Activated CD4-positive, alpha-beta T cell treated with anti-CD3 and anti-CD28 coated beads, Interleukin-2, amount 10 ng/mL, durations not matched to agents 7 days and 5 days (primary cell): ENCODE measurements at places on chromosomes 3 and 15.

DNA sequence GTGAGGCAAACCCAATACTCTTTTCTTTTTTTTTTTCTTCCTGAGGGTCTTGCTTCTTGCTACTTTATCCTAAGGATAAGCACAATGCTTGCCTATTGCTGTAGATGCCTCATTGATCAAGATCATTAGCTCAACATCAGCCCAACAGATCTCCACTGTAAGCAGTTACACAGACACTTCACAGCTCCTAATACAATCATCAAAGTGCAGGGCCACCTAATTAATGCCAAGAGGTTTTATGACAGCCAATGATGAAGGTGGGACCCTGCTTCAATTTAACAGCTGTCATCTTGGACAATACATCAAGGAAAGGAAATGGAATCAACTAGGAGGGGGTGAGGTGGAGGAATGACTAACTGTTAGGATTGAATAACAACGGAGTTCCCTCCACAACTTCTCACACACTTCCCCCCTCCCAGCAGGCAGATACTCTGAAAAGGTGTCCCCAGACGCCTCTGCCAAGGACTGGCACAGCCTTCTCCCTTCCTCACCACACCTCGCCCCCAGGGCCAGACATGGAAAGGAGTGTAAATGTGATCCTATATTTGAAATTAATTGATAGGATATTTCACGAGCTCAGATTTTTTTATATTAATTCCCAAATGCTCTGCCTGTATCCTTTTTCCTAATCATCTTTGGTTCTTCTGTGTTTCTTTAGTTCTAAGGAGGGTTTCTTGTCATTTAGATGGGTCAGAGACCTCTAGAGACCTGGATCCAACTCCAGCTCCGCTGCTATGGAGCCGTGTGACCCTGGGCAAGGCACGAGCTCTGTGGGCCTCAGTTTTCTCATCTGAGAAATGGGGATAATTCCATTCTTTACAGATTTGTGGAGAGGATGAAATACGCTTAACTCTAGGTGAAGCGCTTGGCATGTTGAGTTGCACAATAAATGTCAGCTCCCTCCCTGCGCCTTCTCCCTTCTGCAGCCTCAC lies 1.2 kb downstream of the DCLK3 start:
- H3K36me3 ChIP-seq: no peaks in the 10 kb centered on the region
- H3K4me1 ChIP-seq: peaks cover 6% of the 10 kb centered on the region
- no peak overlapping the region for H3K27ac ChIP-seq

GRCh38 chr15:99076109-99076508 lies 28.8 kb upstream of the SYNM start:
- peaks cover 18% of the 10 kb centered on the region for H3K27me3 ChIP-seq
- H3K36me3 ChIP-seq: no peaks in the 10 kb centered on the region
- no peak for DNase-seq
- H3K4me3 ChIP-seq: peak overlapping the region; percentile 62
- peaks cover 7% of the 10 kb centered on the region for H3K4me1 ChIP-seq
- H3K27ac ChIP-seq: no peak overlapping the region

- peaks cover 3% of the 10 kb centered on the region for H3K27me3 ChIP-seq
- H3K4me3 ChIP-seq: no peak overlapping the region
- no peaks in the 10 kb centered on the region for H3K36me3 ChIP-seq
These were observed 101.3 kb upstream of the HES1 start for GRCh38 chr3:194034346-194035336.

- H3K27me3 ChIP-seq: no peaks in the 10 kb centered on the region
- H3K27ac ChIP-seq: no peak overlapping the region
- H3K4me1 ChIP-seq: no peaks in the 10 kb centered on the region
- no peak overlapping the region for H3K4me3 ChIP-seq
These were observed 123.9 kb downstream of the MAGI1 start for GRCh38 chr3:65914740-65915367.

DNA sequence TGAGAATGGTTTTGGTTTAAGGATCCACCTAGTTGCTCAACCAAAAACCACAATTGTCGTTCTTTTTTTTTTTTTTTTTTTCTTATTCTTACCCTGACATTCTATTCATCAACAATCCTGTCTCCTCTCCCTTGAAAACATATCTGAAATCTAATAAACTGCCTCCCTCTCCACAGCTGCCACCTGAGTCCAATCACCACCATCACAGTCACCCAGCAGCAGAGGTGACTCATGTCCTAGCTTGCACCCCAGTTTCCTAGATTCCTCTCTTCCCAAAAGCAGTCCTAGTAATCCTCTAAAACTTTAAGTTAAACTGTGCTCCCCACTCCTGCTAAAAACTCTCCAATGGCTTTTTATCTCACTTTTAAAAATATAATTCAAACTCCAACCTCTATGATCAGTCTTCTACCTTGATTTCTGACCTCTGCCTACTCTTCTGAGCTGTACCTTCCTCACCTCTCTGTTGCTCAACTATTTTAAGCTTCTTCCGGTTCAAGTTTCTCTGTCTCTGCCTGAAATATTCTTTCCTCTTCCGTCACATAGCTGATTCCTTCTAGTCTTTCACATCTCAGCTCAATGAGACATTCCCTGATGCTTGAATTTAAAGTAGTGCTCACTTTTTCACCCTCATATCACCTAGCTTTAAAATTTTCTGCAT lies 33.7 kb upstream of the RBMS3 start:
- no peak overlapping the region for H3K27ac ChIP-seq
- DNase-seq: no peak
- H3K27me3 ChIP-seq: no peaks in the 10 kb centered on the region
- no peak overlapping the region for H3K4me3 ChIP-seq
- H3K4me1 ChIP-seq: no peaks in the 10 kb centered on the region

- H3K4me3 ChIP-seq: no peak overlapping the region
- no peak overlapping the region for H3K27ac ChIP-seq
- no peak for DNase-seq
These were observed 687.4 kb downstream of the EDEM1 start for GRCh38 chr3:5874931-5875341.

- H3K4me3 ChIP-seq: no peak overlapping the region
- H3K4me1 ChIP-seq: no peaks in the 10 kb centered on the region
- no peak overlapping the region for H3K27ac ChIP-seq
- no peaks in the 10 kb centered on the region for H3K36me3 ChIP-seq
- DNase-seq: no peak
- peaks cover 18% of the 10 kb centered on the region for H3K27me3 ChIP-seq
These were observed 50.5 kb upstream of the IQSEC1 start for GRCh38 chr3:13123765-13124164.

DNA sequence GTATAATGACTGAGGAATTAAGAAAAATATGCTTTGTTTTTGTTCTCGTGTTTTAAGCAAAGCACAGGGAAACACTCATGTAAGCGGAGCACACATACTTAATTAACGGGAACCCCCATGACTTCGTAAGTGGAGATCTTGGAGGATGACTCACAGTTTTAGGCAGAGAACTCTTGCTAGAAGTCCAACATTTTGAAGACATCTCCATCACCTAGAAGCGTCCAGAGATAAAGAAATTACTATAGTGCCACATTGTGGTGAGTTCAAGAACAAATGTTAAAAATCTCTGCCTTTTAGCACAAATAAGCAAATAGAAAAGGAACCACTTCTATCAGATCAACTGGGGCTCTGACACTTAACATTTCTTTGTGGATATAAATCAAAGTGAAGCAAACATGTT lies 194.1 kb upstream of the ARHGEF26 start:
- no peak for DNase-seq
- no peak overlapping the region for H3K4me3 ChIP-seq
- H3K4me1 ChIP-seq: no peaks in the 10 kb centered on the region

GRCh38 chr3:160409812-160410610 lies 10.6 kb downstream of the SMC4 start:
- no peak for DNase-seq
- H3K36me3 ChIP-seq: peaks cover 48% of the 10 kb centered on the region
- H3K4me1 ChIP-seq: peaks cover 48% of the 10 kb centered on the region
- no peak overlapping the region for H3K4me3 ChIP-seq
